ENCODE measurements at places on chromosomes 3 and 15. TPM values are rescaled to one million over a fixed set of nuclear protein-coding genes. Genes with fewer than 3 reads are reported as not detected.
A peak's percentile ranks its signal among the peaks of the same experiment; 100 is the strongest.

- no peak for DNase-seq
- peak overlapping the region; percentile 54 for H3K27ac ChIP-seq
- no peaks in the 10 kb centered on the region for H3K36me3 ChIP-seq
- peaks cover 22% of the 10 kb centered on the region for H3K4me1 ChIP-seq
These were observed 10.3 kb downstream of the LIPC start for GRCh38 chr15:58442122-58442521.

DNA sequence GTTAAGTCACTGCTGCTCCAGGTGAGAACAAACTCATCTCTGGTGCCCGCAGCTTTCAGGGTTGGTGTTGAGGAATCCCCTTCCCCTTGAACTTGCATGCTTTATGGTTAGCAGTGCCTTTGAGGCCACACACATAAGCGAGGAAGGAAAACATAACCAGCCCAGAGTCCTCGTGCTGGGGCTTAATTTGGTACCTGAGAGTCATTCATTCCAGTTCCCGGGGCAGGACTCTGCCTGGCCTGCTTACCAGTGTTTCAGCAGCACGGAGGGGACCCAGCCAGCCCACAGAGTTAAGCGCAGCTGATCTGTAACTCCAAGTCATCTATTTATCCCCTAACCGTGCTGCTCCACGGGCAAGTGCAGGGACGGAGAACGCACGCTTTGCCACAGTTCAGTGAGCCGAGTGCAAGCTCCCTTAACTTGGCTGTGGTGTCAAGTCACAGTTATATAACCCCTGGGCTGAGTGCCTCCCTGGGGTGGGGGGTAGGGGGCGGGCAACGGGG lies 302.3 kb upstream of the ICE2 start:
- no peaks in the 10 kb centered on the region for H3K36me3 ChIP-seq
- no peak overlapping the region for H3K4me3 ChIP-seq
- peaks cover 13% of the 10 kb centered on the region for H3K27me3 ChIP-seq
- no peak overlapping the region for H3K27ac ChIP-seq
- no peak for DNase-seq

DNA sequence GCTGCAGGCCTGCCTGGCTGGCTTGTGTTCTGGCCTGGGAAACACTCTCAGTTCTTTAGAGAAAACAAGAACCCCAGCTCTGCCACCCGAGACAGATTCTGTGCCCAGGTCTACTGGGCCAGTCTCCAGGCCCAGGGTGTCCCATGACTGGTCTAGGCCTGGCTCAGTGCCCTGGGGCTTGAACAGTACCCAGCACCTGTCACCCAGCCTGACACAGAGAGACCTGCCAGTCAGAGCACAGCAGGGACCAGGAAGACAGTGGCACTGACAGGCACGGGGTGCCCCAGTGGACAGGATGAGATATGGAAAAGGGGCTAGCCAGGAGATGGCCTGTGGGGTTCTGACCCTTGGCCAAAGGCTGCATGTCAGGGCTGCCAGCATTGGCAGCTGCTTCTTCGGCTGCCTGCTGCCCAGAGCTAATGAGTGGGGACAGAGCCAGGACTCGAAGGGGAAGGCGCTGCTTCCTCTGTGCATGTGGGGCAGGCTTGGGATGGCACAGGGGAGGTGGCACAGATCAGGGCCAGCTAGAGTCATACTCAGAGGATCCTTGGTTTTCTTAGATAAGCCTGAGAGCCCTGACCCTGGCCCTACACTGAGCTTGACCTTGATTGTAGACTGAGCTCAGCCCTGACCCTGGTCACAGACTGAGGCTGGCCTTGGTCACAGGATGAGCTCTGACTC lies 15.1 kb downstream of the CCDC33 start:
- no peaks in the 10 kb centered on the region for H3K27me3 ChIP-seq
- no peak overlapping the region for H3K4me3 ChIP-seq
- H3K36me3 ChIP-seq, result no peaks in the 10 kb centered on the region
- DNase-seq, result no peak

- DNase-seq, result no peak
- no peaks in the 10 kb centered on the region for H3K27me3 ChIP-seq
- no peaks in the 10 kb centered on the region for H3K36me3 ChIP-seq
- H3K4me3 ChIP-seq, result no peak overlapping the region
- H3K27ac ChIP-seq, result no peak overlapping the region
- peaks cover 4% of the 10 kb centered on the region for H3K4me1 ChIP-seq
These were observed 86.4 kb downstream of the TBL1XR1 start for GRCh38 chr3:177110895-177111294.

- no peak overlapping the region for H3K4me3 ChIP-seq
- H3K27ac ChIP-seq, result no peak overlapping the region
- no peaks in the 10 kb centered on the region for H3K36me3 ChIP-seq
- no peaks in the 10 kb centered on the region for H3K4me1 ChIP-seq
- no peaks in the 10 kb centered on the region for H3K27me3 ChIP-seq
These were observed 122.7 kb downstream of the MEIS2 start for GRCh38 chr15:36977659-36978058.

- no peaks in the 10 kb centered on the region for H3K27me3 ChIP-seq
- H3K4me3 ChIP-seq, result no peak overlapping the region
- no peaks in the 10 kb centered on the region for H3K4me1 ChIP-seq
- DNase-seq, result no peak
- no peaks in the 10 kb centered on the region for H3K36me3 ChIP-seq
These were observed 187.9 kb upstream of the TBL1XR1 start for GRCh38 chr3:177385186-177385585.

DNA sequence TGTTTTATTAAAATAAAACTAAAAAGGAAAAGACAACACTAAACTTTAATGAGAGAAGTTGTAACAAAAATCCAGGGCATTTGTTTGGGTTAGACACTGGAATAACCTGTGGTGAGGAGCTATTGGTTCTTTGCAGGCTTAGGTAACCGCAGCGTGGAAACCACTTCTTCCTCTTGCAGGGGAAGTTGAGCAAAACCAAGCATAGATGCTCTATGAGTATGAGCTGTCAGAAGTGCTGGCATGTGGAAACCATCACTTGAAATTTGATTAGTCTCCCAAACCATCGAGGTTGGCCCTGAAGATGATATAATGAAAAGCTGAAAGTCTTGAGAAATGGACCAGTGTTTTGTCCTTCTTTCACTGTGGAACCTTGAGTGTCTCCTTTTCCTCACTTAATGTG lies 127.1 kb upstream of the RBMS3 start:
- no peaks in the 10 kb centered on the region for H3K4me1 ChIP-seq
- DNase-seq, result no peak
- no peaks in the 10 kb centered on the region for H3K36me3 ChIP-seq
- no peak overlapping the region for H3K27ac ChIP-seq
- H3K27me3 ChIP-seq, result no peaks in the 10 kb centered on the region

DNA sequence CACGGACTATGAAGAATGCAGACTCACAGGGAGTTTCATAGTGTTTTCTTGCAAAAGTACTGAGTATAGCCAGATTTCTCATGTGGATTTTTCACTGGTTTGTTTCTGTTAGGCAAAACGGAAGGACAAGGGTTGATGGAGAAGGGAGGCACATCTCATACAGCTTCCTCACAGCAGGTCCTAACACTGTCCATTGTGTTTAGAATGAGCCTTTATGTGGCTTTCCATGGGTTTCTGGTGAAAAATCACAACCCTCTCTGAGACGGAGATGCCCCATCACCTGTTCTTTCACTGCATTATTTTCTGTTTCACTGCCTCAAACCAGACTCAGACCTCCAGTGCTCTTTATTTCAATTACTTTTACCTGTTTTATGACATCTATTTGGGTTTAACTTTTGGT lies 25.0 kb upstream of the LIPC start:
- DNase-seq, result no peak
- no peaks in the 10 kb centered on the region for H3K27me3 ChIP-seq
- H3K27ac ChIP-seq, result no peak overlapping the region
- no peak overlapping the region for H3K4me3 ChIP-seq
- H3K36me3 ChIP-seq, result no peaks in the 10 kb centered on the region
- H3K4me1 ChIP-seq, result peaks cover 3% of the 10 kb centered on the region

GRCh38 chr3:151203051-151203420 lies at the start of gene GPR171:
GPR171 (minus strand) TSS chr3:151203216; CDS start chr3:151199386, 3,830 bp downstream.
- H3K27me3 ChIP-seq, result no peaks in the 10 kb centered on the region
- no peaks in the 10 kb centered on the region for H3K36me3 ChIP-seq
- no peak within 1 kb of the TSS for H3K27ac ChIP-seq
- no peak for DNase-seq

- H3K4me1 ChIP-seq, result no peaks in the 10 kb centered on the region
- H3K27me3 ChIP-seq, result no peaks in the 10 kb centered on the region
- no peak overlapping the region for H3K27ac ChIP-seq
- H3K36me3 ChIP-seq, result no peaks in the 10 kb centered on the region
- no peak overlapping the region for H3K4me3 ChIP-seq
- DNase-seq, result no peak
These were observed 58.5 kb upstream of the CTSH start for GRCh38 chr15:79003301-79003700.

DNA sequence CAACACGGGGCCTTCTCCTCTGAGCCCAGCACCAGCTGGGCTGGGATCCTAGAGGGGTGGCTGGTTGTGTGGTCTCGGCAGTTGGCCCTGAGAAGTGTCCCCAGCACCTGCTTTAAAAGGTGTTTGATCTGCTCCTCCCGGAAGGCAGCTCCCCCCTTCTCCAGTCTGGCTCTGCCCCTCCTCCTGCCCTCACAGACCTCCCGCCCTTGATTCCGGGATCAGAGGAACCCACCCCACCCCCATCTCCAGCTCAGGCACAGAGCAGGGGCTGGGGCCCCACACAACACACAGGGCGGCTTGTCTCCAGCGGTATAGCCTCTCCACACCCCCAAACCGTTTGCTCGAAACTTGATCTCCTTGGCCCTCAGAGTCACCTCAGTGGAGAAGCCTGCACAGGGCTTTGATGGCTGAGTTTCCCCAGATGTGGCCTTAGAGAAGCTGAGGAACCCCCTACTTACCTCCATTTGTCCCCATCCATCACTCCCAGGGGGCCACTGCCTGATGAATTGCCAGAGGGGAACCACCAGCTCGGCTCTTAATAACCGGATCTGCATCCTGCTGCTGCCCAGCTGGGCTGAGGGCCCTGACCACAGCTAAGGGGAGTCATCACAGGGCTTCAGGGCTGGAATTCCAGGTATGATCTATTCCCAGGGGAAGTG lies 6.4 kb upstream of the STRA6 start:
- H3K36me3 ChIP-seq, result no peaks in the 10 kb centered on the region
- peak overlapping the region; percentile 24 for H3K27ac ChIP-seq
- peak; percentile 51 for DNase-seq
- no peaks in the 10 kb centered on the region for H3K27me3 ChIP-seq

GRCh38 chr3:177126015-177126773 lies 71.1 kb downstream of the TBL1XR1 start:
- H3K27ac ChIP-seq, result no peak overlapping the region
- H3K36me3 ChIP-seq, result no peaks in the 10 kb centered on the region
- H3K27me3 ChIP-seq, result no peaks in the 10 kb centered on the region
- no peak overlapping the region for H3K4me3 ChIP-seq
- no peaks in the 10 kb centered on the region for H3K4me1 ChIP-seq

- H3K27me3 ChIP-seq, result no peaks in the 10 kb centered on the region
- H3K4me3 ChIP-seq, result no peak overlapping the region
- DNase-seq, result no peak
These were observed 9.2 kb downstream of the TBC1D5 start for GRCh38 chr3:17733215-17733614.

DNA sequence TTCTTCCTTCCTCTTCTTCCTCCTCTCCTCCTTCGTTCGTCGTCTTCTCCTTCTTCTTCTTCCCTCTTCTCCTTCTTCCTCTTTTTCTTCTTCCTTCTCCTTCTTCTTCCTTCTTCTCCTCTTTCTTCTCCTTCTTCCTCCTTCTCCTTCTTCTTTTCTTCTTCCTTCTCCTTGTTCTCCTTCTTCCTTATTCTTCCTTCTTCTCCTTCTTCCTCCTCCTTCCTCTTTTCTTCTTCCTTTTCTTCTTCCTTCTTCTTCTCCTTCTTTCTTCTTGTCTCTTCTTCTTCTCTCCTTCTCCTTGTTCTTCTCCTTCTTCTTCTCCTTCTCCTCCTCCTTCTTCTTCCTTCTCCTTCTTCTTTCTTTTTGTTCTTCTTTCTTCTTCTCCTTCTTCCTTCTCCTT lies 35.3 kb downstream of the SPG21 start:
- H3K36me3 ChIP-seq, result no peaks in the 10 kb centered on the region
- no peak for DNase-seq
- H3K27ac ChIP-seq, result no peak overlapping the region
- no peak overlapping the region for H3K4me3 ChIP-seq
- no peaks in the 10 kb centered on the region for H3K4me1 ChIP-seq

- peaks cover 9% of the 10 kb centered on the region for H3K4me1 ChIP-seq
- no peak for DNase-seq
- no peak overlapping the region for H3K27ac ChIP-seq
- peaks cover 5% of the 10 kb centered on the region for H3K27me3 ChIP-seq
- H3K36me3 ChIP-seq, result no peaks in the 10 kb centered on the region
- H3K4me3 ChIP-seq, result no peak overlapping the region
These were observed 104.3 kb upstream of the FRMD4B start for GRCh38 chr3:69490235-69490634.

DNA sequence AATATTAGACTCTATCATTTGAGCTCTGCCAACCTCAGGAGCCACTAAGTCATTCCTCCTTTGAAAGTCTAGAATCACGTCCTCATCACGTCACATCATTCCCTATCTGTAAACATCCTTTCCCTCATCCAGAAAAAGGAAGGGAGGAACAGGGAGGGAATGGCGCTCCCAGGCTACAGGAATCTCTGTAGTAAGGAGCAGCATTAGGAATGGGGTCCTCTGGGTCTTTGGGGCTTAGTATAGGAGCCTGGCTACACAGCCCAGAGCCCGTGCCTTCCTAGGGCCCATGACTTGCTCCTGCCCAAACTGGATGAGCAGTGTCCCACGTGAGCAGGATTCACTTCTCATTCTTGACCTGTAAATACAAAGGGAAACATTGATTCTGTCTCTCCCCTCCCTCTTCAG lies 1.6 kb downstream of the TAGLN3 start:
- H3K36me3 ChIP-seq, result no peaks in the 10 kb centered on the region
- no peak for DNase-seq
- no peak overlapping the region for H3K27ac ChIP-seq
- H3K27me3 ChIP-seq, result peaks cover 18% of the 10 kb centered on the region

GRCh38 chr15:27884726-27885125 lies 214.4 kb downstream of the OCA2 start:
- H3K27ac ChIP-seq, result no peak overlapping the region
- H3K4me1 ChIP-seq, result no peaks in the 10 kb centered on the region
- no peak for DNase-seq
- no peak overlapping the region for H3K4me3 ChIP-seq
- H3K27me3 ChIP-seq, result no peaks in the 10 kb centered on the region

- peaks cover 10% of the 10 kb centered on the region for H3K36me3 ChIP-seq
- H3K27ac ChIP-seq, result no peak overlapping the region
- H3K27me3 ChIP-seq, result no peaks in the 10 kb centered on the region
- DNase-seq, result no peak
- H3K4me1 ChIP-seq, result no peaks in the 10 kb centered on the region
- H3K4me3 ChIP-seq, result no peak overlapping the region
These were observed 29.9 kb downstream of the SPG11 start for GRCh38 chr15:44633603-44634002.

Gene PCOLCE2
- total RNA-seq, result 10.8 TPM

Gene SSUH2
- 19.7 TPM for total RNA-seq

Gene TKT
- 265 TPM for total RNA-seq

Gene PGBD4
- total RNA-seq, result 2.0 TPM

Gene NAALADL2
- total RNA-seq, result 16.7 TPM

Gene TFDP2
- total RNA-seq, result 61.6 TPM

Gene SERF2
- total RNA-seq, result 1,175 TPM

Gene C2CD4A
- 0.13 TPM for total RNA-seq

Gene LRIG1
- total RNA-seq, result 12.5 TPM

Gene SAMMSON
- total RNA-seq, result not detected
